ENCODE measurements at places on chromosomes 7 and 10.

DNA sequence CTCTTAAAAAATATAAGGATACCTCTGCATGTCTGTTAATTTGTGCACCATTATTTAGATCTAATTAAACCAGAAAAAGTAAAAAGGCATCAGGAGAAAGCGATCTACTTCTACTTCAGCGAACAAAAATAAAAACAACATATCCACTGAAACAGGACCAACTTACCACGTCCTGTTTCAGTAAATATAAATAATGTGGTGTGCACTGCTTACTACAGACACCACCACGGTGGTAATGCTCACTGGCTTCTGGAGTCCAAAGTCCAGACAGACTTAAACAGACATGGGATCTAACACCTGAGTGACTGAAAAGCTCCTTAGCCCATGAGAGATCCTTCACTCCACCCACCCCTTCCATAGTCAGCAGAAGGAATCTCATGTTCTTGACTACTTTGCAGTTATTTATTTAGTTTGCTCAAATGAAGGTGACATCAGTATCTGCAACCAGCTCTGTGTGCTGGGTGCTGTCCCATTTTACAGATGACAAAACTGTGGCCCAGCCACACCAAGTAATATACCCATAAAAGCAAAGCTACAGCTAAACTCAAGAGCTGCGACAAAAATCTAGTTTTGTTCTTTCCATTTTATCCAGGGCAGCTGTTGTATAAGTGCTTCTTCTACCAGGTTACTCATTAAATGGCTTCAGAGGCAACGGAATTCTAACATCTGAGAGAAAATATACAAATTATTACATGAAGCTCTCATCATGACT, 62.1 kb upstream of the NCAPG2 start:
- no peak for DNase-seq

DNA sequence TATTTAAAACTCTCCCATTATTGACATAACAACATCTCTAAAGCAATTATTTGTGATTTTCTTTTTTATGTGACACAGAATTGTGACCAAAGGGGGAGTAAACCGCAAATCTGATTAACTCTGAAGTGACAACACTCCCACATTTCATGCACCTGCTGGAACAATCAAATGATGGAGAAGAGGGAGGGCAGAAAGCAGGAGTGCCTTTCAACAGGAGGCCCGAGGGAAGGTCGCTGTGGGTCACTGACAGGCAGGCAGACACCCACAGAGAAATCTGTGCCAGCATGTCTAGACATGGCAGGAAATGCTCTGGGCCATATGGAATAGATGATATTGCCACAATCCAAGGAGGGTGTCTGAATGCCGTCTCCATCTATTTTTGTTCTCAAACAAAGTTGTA, 247.3 kb downstream of the DOCK4 start:
- DNase-seq, result peak; percentile 63

DNA sequence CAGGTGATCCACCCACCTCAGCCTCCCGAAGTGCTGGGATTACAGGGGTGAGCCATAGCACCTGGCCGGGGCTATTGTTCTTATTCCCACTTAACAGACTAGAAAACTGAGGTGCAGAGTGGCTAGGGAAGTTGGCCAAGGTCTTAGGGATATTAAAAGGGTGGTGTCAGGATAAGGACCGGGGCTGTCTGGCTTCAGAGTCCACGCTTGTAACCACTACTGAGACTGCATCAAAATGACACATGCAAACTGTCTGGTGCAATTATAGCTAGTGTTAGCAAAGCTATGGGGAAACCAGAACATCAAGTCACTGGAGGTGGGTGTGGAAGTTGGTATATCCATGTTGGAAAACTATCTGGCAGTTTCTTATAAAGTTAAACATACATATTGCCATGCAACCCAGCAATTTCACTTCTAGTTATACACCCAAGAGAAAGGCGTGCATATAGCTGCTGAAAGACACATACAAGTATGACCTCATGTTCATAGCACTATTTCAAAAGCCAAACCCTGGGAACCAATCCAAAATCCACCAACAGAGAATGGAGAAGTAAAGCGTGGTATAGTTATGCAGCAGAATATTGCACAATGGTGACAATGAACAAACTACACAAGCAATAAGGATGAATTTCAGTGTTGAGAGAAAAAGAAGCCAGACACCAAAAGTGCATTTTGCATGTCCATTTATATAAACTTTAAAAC, 33.9 kb upstream of the EEPD1 start:
- DNase-seq, result peak; percentile 59

DNA sequence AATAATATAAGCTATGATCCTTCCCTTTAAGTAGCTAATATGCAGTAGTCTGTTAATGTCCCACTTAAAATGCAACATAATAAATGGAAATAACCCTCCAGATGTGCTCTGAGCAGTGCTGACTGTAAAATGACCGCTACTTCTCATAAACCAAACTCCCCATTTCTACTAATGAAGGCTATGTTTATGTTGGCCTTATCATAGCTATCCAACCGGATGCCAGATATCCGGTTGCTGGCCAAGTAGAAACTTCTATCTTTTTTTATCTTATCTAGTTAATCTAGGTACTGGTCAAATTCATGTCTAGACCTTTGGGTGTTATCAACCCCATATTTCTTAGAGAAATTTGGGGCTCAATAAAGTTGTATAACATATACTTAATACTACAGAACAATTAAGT, 56.6 kb downstream of the CHRM2 start:
- no peak for DNase-seq

- DNase-seq, result no peak
These were observed 112.2 kb downstream of the MYL10 start for GRCh38 chr7:101516851-101517250.

GRCh38 chr7:158816995-158817394, 12.3 kb downstream of the ESYT2 start:
- no peak for DNase-seq

DNA sequence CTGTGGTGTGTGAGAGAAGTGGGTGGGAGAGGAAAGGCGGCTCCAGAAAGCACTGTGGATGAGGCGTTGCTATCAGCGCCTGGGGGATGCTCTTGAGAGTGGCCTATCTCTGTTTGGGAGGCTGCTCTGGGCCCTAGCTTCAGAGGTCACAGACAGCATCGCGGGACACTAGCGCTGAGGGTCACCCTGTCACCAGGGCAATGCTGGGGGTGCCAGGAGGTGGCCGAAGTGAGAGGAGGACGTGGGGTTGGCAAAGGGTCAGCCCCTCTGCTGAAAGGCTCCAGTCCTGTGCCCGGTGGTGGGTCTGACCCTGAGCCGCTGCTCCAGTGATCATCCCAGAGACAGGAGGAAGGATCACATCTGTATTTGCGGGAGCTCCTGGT, 3.0 kb upstream of the TACR2 start:
- DNase-seq, result no peak

DNA sequence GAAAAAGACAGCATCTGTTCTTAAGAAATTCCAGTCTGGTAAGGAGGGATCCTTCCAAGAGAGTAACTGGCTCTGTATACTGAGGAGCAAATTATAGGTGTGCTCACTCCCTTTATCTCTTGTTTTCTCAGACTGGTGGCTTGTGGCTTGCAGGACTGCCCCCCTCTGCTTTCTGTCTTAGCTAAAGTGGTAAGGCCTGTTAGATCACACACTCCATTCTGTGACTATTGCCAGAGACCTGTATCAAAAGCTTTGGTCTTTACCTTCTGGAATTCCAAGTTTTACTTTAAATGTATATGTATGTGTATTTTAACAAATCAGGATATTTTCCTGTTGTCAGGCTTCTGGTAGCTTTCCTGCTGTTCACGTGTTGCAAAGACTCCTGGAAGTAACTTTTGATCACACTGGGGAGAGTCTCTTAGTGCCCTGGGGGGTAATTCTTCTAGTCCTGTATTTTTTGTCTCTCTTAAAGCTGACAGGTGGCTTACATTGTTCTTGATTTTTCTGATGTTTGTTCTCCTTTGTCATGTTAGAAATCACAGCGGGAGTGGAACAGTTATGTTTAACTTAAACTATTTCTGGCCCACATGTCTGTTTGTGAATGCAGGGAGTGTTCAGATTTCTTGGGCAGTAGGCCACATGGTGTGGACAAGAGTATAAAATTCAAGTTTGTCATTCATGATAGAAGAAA, 99.0 kb downstream of the PLPP4 start:
- DNase-seq, result no peak

GRCh38 chr7:100894860-100895700, 608 bp downstream of the ACHE start:
- DNase-seq, result no peak

- DNase-seq, result peak; percentile 50
These were observed 29.4 kb upstream of the JAKMIP3 start for GRCh38 chr10:132036153-132036886.

DNA sequence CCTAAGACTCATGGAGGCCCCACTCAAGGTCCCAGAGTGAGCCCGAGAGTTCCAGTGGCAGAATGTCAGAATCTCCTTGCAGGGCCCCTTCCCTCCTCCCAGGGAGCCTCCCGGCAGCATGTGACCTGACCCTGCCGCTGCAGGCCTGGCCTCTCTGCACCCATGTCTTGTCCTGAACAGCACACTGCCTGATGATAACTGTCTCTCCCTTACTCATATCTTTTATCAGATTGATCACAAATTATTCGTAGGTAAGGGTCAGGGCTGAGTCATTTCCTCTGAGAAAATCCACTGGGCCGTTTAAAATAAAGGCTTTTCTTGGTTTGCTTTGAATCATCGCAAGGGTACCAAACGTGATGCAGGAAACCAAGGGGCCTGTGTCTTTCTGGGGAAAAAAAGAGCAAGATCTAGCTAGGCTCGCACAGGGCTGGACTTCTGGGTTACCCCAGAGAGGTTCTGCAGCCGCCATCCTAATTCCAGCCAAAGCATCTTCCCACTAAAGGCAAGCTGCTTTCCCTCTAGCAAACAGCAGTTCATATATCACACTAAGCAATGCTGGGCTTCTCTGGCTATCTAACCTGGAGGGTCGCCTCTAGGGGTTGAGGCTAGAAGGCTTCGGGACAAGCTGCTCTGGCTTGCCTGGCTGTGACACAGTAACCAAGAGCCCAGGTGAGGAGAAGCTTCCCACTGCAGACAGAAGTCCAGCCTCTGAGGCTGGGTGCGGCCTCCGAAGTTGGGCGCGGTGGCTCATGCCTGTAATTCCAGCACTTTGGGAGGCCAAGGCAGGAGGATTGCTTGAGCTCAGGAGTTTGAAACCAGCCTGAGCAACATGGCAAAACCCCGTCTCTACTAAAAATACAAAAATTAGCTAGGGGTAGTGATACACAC, 104.9 kb downstream of the SPDYE5 start:
- no peak for DNase-seq

DNA sequence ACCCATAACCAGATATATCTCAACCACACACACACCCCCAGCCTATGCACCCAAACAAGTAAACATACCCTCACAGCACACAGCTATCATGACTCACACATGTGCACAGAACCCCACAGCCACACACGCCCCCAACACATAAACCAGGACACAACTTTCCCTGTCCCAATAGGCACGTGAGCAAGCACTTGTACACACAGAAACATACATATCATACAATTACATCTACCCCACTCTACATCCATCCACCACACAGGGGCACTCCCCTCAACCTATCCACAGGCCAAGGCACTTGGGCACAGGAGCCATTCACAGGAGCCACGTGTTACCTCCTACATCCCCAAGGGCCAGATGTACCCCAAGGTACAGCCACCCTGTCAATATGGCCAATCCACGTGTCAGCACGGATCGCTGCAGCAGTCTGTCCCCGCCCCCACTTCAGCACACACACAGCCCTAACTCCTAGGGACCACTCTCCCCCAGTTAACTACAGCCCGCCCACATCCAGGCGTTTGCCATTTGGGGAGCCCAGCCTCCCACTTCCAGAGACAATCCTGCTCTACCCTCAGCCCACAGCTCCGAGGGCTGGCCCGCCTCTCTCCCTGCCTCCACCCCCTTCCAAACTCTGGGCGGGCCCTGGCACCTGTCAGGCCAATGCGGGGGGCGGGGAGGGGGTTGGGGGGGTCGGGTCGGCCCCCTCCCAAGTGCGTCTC, 163.5 kb downstream of the SH3PXD2A start:
- DNase-seq, result no peak

- no peak for DNase-seq
These were observed 27.3 kb upstream of the PLXDC2 start for GRCh38 chr10:19788902-19789301.

- no peak for DNase-seq
These were observed 35.5 kb downstream of the RAB19 start for GRCh38 chr7:140439359-140439758.

DNA sequence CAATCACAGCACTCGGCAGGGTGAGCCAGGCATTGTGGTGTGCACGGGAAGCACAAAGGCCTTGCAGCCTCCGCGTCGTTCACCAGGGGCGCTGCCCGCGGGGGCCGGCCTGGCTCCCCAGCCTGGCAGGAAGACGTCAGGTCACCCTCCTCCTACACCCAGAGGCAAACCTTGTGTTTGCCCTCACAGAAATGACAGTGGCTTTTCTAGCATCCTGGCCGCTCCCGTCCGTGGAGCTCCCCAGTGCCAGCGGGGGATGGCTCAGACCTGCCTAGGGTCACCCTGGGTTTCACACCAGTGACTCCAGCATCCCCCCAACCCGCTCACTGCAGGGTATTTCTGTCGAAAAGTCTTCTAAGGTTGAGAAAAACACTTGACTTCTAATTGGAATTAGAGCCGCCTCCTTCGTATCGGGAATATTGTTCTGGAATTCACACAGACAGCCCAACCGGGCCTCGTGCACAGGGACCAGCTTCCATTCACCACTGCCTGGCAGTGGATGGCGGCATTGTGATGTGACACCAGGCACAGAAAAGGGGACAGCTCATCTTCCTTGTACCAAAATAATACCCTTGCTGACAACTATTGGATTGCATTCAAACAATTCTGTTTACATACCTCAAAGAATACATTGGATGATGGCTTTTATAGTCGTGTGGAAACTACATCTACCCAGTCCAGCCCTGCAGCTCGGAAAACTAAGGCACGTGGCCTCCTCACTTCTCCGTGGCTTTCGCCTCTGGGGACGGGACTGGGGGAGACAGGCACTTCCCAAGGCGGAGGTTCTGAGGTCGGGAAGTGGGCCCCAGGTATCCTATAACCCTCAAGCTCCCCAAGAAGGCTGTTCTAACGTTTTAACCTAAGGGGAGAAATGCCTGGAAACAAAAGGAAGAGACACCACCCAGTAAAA, 109.0 kb downstream of the EBF3 start:
- DNase-seq, result no peak
